Osteocyte (in vitro differentiated cells): ENCODE measurements at places on chromosomes 1 and 21. TPM values are rescaled to one million over a fixed set of nuclear protein-coding genes. Genes with fewer than 3 reads are reported as not detected.

NID1 gene
- 142 and 149 TPM in 2 replicates for total RNA-seq

- H3K4me1 ChIP-seq: peaks cover 21% of the 10 kb centered on the region
- H3K36me3 ChIP-seq: no peaks in the 10 kb centered on the region
- no peak for DNase-seq
- no peak overlapping the region for H3K4me3 ChIP-seq
- no peaks in the 10 kb centered on the region for H3K27me3 ChIP-seq
These were observed 56.6 kb downstream of the ZNF281 start for GRCh38 chr1:200353232-200353631.

- DNase-seq: peak; percentile 98
- peak within 1 kb of the TSS; percentile 92 for H3K27ac ChIP-seq
- H3K36me3 ChIP-seq: peaks cover 7% of the 10 kb centered on the region
- peaks cover 65% of the 10 kb centered on the region for H3K4me1 ChIP-seq
- no peaks in the 10 kb centered on the region for H3K27me3 ChIP-seq
- H3K4me3 ChIP-seq: peak within 1 kb of the TSS; percentile 85
These were observed at the start of gene SLC39A1 for GRCh38 chr1:153963030-153963849. Gene SLC39A1 (minus strand): TSS chr1:153963537. CDS start chr1:153962715, 822 bp downstream.

LCE3E gene
- total RNA-seq: not detected in 2 replicates

- no peaks in the 10 kb centered on the region for H3K27me3 ChIP-seq
- H3K4me3 ChIP-seq: no peak overlapping the region
- DNase-seq: no peak
- peaks cover 27% of the 10 kb centered on the region for H3K4me1 ChIP-seq
These were observed 135.4 kb downstream of the HMCN1 start for GRCh38 chr1:185869590-185869989.

ENAH gene
- 232 and 233 TPM in 2 replicates for total RNA-seq

DNA sequence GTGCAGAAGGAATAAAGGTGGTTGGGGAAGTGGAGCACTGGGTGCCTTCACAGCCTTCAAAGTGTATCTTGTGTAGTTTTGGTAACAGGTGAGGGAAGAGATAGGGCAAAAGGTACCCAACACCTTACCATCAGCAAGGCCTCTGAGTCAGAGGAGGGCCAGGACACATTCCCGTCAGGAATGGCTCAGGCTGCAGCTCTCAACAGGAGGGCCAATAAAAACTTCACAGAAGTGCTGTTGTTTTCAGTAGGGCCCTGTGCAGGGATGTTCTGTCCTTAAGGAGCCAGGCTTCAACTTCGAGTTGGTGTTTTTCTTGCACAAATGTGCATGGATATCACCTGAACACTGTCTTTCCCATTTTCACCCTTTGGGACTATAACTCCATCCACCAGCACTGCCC lies 333.4 kb downstream of the ASTN1 start:
- H3K4me3 ChIP-seq: no peak overlapping the region
- no peaks in the 10 kb centered on the region for H3K4me1 ChIP-seq
- DNase-seq: no peak
- H3K27ac ChIP-seq: no peak overlapping the region
- H3K36me3 ChIP-seq: no peaks in the 10 kb centered on the region
- H3K27me3 ChIP-seq: no peaks in the 10 kb centered on the region

DNA sequence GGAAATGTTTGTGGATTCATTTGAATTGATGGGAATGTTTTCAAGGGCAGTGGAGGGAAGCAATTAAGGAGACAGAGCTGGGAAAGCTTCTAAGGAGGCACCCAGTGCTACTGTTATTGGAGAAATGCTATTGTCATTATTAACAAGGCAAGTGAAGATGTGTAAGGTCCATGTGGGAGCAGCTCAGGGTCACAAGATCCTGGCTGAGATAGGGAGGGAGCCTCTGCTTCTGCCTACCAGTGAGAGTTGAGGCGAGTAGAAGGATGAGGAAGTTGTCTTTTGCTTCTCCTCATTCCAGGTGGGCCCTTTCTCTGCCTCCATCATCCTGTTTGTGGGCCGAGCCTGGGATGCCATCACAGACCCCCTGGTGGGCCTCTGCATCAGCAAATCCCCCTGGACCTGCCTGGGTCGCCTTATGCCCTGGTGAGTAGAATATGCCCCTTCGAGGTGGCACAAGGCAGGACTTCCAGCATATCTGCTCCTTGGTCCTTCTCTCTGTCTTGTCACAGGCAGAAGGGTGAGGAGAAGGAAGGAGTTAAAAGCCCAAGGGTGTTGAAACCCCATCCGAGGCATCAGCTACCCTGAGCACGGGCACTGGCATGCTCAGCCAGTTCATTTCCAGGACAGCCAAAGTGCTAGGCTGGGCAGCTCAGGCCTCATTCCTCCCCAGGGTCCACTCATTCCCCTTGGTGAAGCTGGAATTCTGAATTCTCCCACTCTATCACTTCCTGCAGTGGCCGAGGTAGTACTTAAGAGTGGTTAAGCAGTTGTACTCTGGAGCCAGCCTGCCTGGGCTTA lies 3.7 kb downstream of the MFSD2A start:
- H3K4me3 ChIP-seq: no peak overlapping the region
- no peaks in the 10 kb centered on the region for H3K36me3 ChIP-seq
- no peak overlapping the region for H3K27ac ChIP-seq
- no peak for DNase-seq

SPATA6 gene
- total RNA-seq: 5.2 and 9.9 TPM in 2 replicates

- no peak overlapping the region for H3K27ac ChIP-seq
- DNase-seq: no peak
- H3K27me3 ChIP-seq: no peaks in the 10 kb centered on the region
- peaks cover 3% of the 10 kb centered on the region for H3K4me1 ChIP-seq
These were observed 26.1 kb downstream of the CD58 start for GRCh38 chr1:116544588-116545358.

GRCh38 chr1:24748191-24749121 lies 3.2 kb downstream of the CLIC4 start:
- peaks cover 17% of the 10 kb centered on the region for H3K36me3 ChIP-seq
- peak; percentile 51 for DNase-seq

F13B gene
- total RNA-seq: not detected in 2 replicates

GRCh38 chr1:155236451-155236850 lies 18.8 kb downstream of the ENTREP3 start:
- no peak overlapping the region for H3K27ac ChIP-seq
- H3K4me1 ChIP-seq: peaks cover 28% of the 10 kb centered on the region
- no peak overlapping the region for H3K4me3 ChIP-seq
- peaks cover 17% of the 10 kb centered on the region for H3K36me3 ChIP-seq

DNA sequence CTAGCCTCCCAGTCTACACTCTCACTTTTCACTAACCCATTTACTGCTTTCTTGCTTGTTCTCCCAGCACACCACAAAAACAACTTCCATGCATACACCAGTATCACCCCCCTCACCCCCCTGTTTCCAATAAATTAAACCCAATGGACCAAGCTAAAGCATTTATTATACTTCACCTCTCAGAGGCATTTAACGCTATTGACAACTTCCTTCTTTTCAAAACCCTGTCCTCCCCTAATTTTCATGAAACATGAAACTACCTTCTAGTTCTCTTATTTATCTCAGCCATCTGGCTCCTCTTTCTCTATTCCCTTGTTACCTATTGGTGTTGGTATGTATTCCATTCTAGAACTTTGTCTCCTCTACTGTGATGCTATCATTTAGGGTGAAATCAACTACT lies 32.3 kb downstream of the PTPRC start:
- H3K27ac ChIP-seq: no peak overlapping the region
- peaks cover 39% of the 10 kb centered on the region for H3K4me1 ChIP-seq
- no peaks in the 10 kb centered on the region for H3K27me3 ChIP-seq
- H3K4me3 ChIP-seq: no peak overlapping the region
- DNase-seq: no peak
- H3K36me3 ChIP-seq: no peaks in the 10 kb centered on the region

DNA sequence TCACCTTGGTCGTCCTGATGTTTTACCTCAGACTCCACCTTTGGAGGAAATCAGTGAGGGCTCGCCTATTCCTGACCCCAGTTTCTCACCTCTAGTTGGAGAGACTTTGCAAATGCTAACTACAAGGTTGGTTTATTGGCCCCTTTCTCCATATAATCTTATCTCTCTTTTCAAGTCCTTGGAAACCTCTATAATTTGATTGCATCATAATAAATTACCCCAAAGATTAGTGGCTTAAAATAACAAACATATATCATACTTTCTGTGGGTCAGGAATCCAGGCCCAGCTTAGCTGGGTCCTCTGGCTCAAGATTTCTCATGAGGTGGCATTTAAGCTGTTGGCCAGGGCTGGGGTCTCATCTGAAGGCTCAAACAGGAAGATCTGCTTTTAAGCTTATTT lies 12.1 kb upstream of the PSMD4 start:
- H3K4me1 ChIP-seq: peaks cover 11% of the 10 kb centered on the region
- H3K27me3 ChIP-seq: no peaks in the 10 kb centered on the region
- H3K27ac ChIP-seq: no peak overlapping the region
- H3K36me3 ChIP-seq: peaks cover 64% of the 10 kb centered on the region

DNA sequence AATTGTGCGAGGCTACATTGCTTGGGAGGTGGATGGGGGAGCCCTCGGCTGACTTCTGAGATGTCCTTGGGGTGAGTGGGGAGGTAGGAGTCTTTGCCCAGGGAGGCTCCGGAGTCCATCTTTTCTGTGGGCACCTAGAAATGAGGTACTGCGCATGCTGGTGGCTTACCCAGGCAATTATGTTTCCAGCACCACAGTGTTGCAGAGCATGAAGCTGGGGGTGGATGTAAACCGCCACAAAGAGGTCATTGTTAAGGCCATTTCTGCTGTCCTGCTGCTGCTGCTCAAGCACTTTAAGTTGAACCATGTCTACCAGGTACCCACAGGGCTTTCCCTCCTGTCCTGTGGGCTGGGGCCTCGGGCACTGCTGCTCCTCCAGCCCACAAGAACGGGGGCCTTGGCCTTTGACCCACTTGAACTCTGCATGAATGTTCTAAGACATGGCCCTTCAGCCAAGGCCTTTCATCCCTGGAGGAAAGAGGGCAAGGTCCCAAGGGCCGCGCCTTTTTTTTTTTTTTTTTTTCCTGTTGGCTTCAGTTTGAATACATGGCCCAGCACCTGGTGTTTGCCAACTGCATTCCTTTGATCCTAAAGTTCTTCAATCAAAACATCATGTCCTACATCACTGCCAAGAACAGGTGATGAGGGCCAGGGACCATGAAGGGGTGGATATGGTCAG lies 14.6 kb downstream of the STRIP1 start:
- H3K4me3 ChIP-seq: no peak overlapping the region
- no peak for DNase-seq
- no peaks in the 10 kb centered on the region for H3K27me3 ChIP-seq
- H3K36me3 ChIP-seq: peaks cover 59% of the 10 kb centered on the region

- no peak overlapping the region for H3K27ac ChIP-seq
- H3K27me3 ChIP-seq: no peaks in the 10 kb centered on the region
- peaks cover 2% of the 10 kb centered on the region for H3K4me1 ChIP-seq
- no peak for DNase-seq
These were observed 85.8 kb downstream of the ZNF644 start for GRCh38 chr1:90936061-90936460.

DNA sequence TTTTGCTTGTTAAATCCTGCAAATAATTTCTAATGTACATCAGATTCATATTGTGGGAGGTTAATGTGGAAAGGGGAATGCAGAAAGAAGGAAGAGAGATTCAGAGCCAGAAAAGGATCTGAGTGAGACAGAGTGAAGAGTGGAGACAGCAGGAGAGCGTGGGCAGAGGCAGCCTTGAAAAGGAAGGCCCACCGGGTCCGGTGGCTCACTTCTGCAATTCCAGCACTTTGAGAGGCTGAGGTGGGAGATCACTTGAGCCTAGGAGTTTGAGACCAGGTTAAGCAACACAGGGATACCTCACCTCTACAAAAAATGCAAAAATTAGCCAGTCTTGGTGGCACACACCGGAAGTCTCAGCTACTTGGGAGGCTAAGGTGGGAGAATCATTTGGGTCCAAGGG lies 222.0 kb upstream of the RAB4A start:
- DNase-seq: peak; percentile 23
- no peaks in the 10 kb centered on the region for H3K4me1 ChIP-seq
- H3K27ac ChIP-seq: no peak overlapping the region
- no peak overlapping the region for H3K4me3 ChIP-seq

NES gene
- 24.2 and 26.5 TPM in 2 replicates for total RNA-seq

DNA sequence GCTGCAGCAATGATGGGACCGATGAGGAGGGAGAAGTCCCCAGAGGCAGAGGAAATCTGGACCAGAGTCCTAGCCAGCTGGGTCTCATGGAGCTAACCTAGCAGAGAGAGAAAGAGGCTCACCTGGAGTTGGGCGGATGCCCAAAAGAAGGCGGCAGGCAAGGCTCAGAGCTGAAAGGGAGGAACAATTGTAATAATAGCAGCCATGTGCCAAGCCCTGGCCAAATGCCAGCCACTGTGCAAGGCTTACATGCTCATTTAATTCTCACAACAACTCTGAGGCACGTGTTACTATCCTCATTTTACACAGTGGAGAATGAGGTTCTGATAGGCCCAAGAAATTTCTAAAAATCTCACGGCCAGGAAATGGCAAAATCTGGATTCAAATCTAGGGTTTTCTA lies 50.0 kb upstream of the ZNF648 start:
- no peak overlapping the region for H3K4me3 ChIP-seq
- no peak for DNase-seq
- peaks cover 23% of the 10 kb centered on the region for H3K27me3 ChIP-seq
- no peaks in the 10 kb centered on the region for H3K36me3 ChIP-seq
- no peak overlapping the region for H3K27ac ChIP-seq

DNA sequence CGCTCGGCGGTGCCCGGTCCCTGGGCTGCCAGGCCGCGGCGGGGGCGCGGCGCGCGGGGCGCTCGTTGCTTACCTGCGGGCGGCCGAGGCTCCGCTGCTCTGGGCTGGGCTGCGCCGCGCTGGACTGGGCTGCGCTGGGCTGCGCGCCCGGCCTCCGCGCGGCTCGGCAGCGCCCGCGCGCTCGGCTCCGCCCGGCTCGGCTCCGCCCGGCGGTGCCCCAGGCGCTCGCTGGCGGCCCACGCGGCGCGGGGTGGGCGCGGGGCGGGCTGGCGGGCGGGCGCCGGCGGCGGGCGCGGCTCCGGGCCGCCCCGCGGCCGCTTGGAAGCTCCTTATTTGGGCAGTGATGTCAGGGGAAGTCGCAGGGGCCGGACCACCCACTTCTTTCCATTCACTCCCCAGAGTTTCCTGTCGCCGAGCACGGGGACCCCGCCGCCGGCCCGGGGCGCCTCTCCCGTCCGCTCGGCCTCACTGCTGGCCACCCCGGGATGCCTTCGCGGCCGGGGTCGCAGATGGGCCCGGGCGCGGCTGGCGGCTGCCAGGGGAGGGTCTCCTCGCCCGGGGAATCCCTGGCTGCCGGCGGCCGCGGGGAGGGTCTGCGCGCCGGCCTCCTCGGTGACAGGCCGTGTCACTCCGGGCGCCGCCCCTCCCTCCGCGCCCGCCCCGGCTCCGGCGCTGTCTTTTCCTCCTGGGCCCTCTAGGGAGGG lies 177.7 kb upstream of the EDN2 start:
- no peaks in the 10 kb centered on the region for H3K27me3 ChIP-seq
- H3K27ac ChIP-seq: no peak overlapping the region
- H3K4me3 ChIP-seq: peak overlapping the region; percentile 54
- H3K4me1 ChIP-seq: peaks cover 38% of the 10 kb centered on the region
- H3K36me3 ChIP-seq: no peaks in the 10 kb centered on the region

- H3K36me3 ChIP-seq: no peaks in the 10 kb centered on the region
- no peak for DNase-seq
- no peak overlapping the region for H3K27ac ChIP-seq
- H3K4me3 ChIP-seq: no peak overlapping the region
- peaks cover 20% of the 10 kb centered on the region for H3K27me3 ChIP-seq
These were observed 123.6 kb downstream of the XCL2 start for GRCh38 chr1:168420177-168420576.

CD1E gene
- not detected in 2 replicates for total RNA-seq
